Neural progenitor cell (in vitro differentiated cells): ENCODE measurements at places on chromosomes 3 and 15. TPM values are rescaled to one million over a fixed set of nuclear protein-coding genes. Genes with fewer than 3 reads are reported as not detected.

KBTBD13 gene
- total RNA-seq = not detected in 2 replicates

HESX1 gene
- total RNA-seq = 42.1 and 50.6 TPM in 2 replicates

GPR87 gene
- not detected in 2 replicates for total RNA-seq

DNA sequence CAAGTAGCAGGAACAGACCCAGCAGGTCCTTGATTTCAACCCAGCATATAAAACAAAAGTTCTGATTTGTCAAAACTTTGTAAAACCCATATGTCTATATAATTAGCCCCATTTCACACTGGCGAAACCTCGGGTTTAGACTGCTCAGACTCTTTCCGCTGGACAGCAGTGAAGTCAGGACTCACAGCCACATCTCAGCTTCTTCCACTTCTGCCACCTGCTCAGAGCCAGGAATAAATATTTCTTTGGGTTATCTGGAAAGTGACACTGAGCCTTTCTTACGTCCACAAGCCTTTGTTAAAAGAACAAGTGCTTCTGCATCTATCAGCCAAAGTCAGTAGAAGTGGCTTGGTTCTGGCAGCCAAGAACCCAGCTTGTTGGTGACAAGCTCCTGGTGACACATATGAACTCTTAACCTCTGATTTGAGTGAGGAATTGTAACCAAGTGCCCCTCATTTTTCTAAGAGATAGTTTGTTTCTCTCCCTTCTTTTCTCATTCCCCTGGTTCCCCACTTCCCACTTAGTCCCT lies 118.1 kb upstream of the CHD2 start:
- DNase-seq = no peak
- no peaks in the 10 kb centered on the region for H3K27me3 ChIP-seq
- no peak overlapping the region for H3K27ac ChIP-seq

DNA sequence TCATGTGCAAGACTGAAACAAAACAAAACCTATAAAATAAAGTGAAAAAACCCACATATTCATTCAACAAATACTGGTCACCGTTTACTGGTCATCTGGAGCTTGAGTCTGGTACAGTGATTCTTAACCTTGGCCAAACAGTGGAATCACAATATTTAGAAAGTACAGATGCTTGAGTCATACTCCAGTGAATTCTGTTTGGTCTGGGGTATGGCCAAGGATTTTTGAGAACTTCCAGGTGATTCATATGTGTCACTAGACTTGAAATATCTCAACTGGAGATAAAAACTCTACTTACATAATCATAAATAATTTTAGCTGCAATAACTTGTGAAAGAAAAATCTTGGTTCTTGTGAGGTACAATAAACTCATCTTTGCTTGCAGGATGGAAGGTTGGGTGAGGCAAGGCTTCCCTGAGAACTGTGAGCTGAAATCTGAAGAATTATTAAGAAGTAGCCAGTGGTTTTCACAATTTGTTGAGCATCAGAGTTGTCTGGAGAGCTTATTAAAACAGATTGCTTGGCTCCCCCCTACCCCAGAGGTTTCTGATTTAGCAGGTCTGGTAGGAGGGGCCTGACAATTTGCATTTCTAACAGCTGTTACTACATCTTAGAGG lies 9.6 kb downstream of the NEK11 start:
- H3K4me1 ChIP-seq = no peaks in the 10 kb centered on the region
- H3K27ac ChIP-seq = no peak overlapping the region
- no peak overlapping the region for H3K4me3 ChIP-seq
- no peaks in the 10 kb centered on the region for H3K27me3 ChIP-seq

DNA sequence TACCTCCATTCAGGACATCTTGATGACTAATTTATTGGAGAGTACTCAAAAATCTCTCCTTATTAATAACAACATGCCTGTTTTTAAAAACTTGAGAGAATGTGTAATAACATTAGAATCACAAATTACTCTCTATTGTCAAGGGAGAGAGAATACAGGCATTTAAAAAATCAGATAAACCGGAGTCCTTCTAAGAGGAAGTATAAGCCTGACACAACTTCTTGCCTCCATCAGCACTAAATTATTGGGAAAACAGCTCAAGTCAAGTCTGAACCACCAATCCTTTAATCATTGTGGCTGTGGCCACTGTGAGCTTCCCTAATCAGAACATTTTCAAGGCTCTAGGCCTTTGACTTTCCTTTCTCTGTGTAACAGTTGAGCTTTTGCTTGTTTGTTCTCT lies 38.0 kb downstream of the SSR3 start:
- no peak overlapping the region for H3K4me3 ChIP-seq
- H3K36me3 ChIP-seq = no peaks in the 10 kb centered on the region
- no peaks in the 10 kb centered on the region for H3K27me3 ChIP-seq
- H3K4me1 ChIP-seq = no peaks in the 10 kb centered on the region

- no peaks in the 10 kb centered on the region for H3K36me3 ChIP-seq
- no peaks in the 10 kb centered on the region for H3K4me1 ChIP-seq
- H3K27ac ChIP-seq = no peak overlapping the region
- DNase-seq = no peak
- no peaks in the 10 kb centered on the region for H3K27me3 ChIP-seq
These were observed 21.6 kb downstream of the RPL22L1 start for GRCh38 chr3:170848292-170848917.
